ENCODE measurements at places on chromosomes 11 and 22.

DNA sequence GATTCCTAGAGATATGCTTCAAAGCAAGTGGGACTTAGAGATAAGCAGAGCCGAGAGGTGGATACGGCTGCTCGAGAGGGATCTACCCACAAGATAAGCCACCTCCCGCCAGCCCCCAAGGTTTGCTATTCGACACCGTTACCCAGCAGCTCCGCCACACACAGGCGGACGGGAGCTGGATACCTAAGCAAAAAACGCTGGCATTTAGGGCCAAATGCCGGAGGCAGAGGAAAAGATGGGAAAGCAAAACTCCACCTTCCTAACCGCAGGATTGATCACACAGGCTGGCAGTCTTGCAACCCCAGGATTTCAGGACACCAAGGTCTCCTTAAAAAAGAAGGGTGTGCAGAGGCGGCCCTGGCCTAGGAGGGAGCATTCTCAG is 709 bp downstream of the FTH1 start:
- DNase-seq: no peak

GRCh38 chr11:128735935-128736605 is 42.2 kb downstream of the FLI1 start:
- no peak for DNase-seq

- DNase-seq: peak; percentile 15
Measured at GRCh38 chr11:69122630-69123431, 32.9 kb upstream of the SMIM38 start.

- DNase-seq: no peak
Measured at GRCh38 chr11:30553521-30554110, 32.5 kb downstream of the MPPED2 start.

- DNase-seq: no peak
Measured at GRCh38 chr11:37849706-37850105, 1251.7 kb upstream of the RAG2 start.

- DNase-seq: no peak
Measured at GRCh38 chr22:46491946-46492345, 45.5 kb downstream of the CELSR1 start.

GRCh38 chr11:63933459-63933858 is 5.3 kb upstream of the NAA40 start:
- DNase-seq: no peak

DNA sequence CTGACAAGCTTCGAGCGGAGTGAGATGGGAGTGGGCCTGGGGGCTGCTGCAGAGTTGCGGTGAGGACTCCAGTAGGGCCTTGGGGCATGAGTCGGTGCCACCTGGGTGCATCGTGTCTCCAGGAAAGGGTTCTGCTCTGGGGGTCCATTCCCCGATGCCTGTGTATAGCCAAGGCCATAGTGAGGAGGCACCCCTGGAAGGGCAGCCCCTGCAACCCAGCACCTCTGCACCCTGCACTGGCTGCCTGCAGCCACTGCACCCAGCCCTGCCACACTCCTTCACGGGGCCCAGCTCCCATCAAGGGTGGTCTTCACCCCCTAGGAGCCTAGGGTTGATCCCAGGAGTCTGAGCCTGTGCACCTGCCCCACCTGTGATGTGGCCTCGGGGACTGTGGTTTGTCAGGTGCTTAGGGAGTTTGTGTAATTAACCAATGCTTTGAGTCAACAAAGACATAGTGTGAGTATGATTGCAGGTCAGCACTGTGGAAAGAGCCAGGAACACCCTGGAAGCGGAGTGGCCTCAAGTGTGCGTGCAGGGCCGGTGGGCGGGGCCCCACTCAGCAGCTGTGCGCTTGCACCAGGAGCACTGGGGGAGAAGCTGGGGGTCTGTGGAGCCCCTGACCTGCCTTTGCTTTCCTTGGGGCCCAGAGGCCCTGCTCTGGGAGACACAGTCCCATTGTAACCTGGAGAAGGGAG is 1299.3 kb downstream of the BRD1 start:
- DNase-seq: peak; percentile 41

- DNase-seq: no peak
Measured at GRCh38 chr11:19345519-19345847, 104.7 kb upstream of the E2F8 start.

DNA sequence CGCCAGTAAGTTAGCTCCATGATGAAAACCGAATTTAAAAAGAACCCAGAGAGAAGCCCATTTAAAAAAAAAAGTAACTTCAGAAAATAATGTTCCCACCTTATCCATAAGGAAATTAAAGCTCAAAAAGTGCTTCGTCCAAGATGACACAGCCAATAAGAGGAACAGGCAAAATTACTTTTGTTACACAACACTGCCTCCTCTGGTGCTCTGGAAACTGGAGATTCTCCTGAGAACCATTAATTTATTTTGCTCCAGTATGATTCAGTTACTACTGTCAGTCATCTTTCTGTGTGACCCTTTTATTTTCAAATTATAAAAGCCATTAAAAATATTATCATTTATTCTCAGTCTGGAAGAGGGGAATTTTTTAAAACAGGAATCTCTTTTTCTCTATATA is 2.0 kb downstream of the IFT27 start:
- DNase-seq: no peak

All from NCI-H510A (cell line).